ENCODE measurements at places on chromosomes 1 and 21.

- no peak for DNase-seq
These were observed 1389.6 kb downstream of the KCNT2 start for GRCh38 chr1:195218428-195219212.

DNA sequence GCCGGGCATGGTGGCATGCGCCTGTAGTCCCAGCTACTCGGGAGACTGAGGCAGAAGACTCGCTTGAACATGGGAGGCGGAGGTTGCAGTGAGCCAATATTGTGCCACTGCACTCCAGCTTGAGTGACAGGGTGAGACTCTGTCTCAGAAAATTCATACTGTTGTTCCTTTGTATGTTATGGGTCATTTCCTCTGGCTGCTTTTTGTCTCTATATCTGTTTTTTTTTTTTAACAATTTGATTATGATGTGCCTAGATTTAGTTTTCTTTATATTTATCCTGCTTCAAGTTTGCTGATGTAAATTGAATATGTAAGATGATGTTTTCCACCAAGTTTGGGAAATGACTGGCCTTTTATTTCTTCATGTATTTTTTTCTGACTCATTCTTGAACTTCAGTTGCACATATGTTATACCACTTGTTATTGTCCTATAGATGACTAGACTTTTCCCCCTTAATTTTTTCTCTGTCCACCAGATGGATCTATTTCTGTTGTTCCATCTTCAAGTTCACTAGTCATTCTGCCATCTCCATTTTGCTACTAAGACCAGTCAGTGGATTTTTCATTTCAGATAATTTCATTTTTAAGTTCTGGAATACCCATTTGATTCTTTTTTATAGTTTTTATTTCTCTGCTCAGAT, 173.5 kb downstream of the GALNT2 start:
- no peak for DNase-seq

DNA sequence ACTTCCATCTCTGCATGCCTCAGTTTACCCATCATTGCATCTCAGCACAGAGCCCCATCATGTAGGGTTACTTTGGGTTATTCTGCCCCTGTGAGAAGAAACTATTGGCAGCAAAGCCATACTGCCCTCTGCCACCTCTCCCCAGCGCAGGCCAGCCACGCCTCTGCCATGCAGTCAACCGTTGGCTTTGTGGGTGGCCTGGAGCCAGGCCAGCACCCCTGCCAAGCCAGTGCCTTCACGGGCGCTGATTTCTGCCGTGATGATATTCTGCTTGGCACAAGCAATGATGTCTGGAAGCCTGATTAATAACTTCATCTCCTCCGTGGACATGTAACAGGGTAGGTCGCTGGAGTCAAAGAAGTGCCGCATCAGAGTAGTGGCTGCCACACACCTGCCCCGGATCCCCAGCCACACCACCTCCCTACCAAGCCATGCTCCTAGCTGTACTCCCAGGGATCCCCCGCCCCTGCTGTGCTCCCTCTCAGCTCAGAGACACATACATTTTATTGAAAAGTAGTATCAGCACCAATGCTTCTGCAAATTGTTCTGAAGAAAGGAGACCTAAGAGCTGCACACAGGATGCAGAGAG, 15.0 kb upstream of the CEP85 start:
- no peak for DNase-seq

- no peak for DNase-seq
These were observed 1.5 kb downstream of the AJAP1 start for GRCh38 chr1:4655674-4656532.

DNA sequence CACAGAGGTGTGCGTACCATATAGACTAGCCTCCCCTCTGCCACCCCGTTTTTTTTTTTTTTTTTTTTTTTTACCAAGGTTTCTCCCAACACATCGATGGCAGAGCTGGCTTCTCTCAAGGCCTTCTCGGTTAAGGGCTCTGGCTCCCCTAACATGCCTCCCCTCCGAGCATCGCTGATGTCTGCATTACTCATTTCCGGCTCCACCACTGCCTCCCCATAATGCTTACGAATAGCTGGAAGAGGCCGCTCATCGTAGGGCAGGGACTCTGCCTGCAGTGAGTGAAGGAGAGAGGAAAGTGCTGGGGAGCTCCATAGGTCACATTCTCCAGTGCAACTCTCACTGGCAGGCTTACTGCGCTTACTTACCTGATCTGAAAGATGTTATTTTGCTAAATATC, 20.6 kb downstream of the CEP104 start:
- no peak for DNase-seq

- DNase-seq: no peak
These were observed 34.8 kb downstream of the KIAA1614 start for GRCh38 chr1:180947499-180947885.

- DNase-seq: no peak
These were observed 198.2 kb downstream of the ZNF326 start for GRCh38 chr1:90193116-90193515.

- DNase-seq: no peak
These were observed 10.3 kb downstream of the ZYG11A start for GRCh38 chr1:52852854-52853253.

DNA sequence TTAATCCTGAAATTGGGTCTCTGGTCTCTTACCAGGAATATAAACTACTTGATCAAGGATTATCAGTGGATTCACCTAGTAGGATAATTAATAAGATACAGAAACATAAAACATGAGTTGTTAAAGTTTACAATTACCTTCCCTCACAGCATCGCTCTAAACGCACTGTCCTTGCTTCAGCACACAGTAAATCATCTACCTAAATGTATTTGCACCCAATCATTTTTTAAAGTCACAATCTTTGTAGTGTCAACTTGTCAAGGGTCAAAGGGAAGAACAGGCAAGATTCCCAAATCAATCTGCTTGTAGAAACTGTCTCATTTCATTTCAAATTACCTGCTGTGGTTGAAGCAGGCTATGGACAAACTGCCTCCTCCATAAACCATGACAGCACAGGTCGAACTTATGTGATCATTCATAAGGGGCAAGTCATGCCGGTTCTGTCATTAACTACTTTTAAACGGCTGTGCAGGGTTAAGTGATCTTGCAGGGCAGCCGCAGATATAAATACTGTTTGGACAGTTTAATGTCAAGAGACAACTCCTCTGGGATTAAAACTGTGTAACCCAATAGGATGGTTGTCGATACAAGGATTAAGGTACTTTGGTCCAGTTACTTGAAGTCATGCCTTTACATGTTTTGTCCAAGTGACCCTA, 93.6 kb downstream of the ZNF281 start:
- DNase-seq: no peak

DNA sequence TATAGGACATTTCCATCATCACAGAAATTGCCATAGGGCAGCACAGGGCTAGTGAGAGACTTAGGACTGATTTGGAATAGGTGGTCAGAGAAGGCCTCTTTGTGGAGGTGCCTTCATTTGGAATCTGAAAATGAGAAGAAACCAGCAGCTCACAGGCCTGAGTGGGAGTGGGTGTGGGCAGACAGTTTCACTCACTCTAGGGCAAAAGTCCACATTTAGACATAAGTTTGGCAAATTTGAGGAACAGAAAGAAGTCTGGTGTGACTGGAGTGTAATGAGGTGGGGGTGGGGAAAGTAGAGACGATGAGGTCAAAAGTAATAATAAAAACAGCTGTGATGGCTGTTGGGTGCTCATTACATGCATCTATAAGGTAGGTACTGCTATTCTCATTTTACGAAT, 22.4 kb upstream of the BCAR3 start:
- no peak for DNase-seq

GRCh38 chr1:61604261-61604660, 120.7 kb downstream of the TM2D1 start:
- no peak for DNase-seq

- no peak for DNase-seq
These were observed 176.2 kb upstream of the RAB4A start for GRCh38 chr1:229094476-229095311.

- no peak for DNase-seq
These were observed 233.5 kb downstream of the OMA1 start for GRCh38 chr1:58312971-58313563.

GRCh38 chr1:93549811-93550210, 101.9 kb downstream of the FNBP1L start:
- no peak for DNase-seq

DNA sequence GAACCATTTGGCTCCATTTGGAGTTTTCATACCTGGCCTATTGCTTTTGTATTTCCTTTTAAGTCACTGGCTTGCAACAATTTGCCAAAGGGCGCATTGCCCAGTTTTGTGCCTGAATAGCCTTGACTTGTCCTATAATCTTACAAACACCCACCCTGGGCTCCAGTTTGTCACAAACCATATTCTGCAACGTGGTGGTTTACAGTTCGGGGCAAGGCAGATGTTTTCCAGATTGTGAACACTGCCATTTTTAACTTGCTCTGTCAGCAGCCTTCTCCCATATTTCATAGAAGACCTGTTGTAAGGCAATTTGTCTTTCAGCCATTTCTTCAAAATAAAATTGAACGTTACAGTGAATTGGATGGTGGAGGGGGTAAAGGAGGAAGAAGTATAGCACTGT, 53.2 kb upstream of the UBE2U start:
- DNase-seq: no peak

GRCh38 chr1:203425663-203425975, 50.0 kb upstream of the PRELP start:
- DNase-seq: no peak

DNA sequence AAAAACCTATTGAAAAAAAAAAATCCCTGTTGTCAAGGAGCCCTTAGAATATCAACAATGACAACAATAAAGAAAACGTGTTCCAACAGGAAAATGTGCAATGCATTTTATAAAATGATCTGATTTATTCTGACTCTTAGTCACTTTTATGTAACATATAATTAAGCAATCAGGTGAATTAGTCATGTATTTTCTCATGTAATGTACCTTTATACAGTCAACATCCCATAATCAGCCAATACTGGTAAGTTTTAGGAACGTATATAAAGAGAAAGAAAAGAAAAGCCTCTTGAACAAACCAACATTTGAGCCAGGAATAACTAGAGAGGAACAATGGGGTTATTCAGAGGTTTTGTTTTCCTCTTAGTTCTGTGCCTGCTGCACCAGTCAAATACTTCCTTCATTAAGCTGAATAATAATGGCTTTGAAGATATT, at the start of gene CLCA4:
Gene CLCA4 (plus strand): TSS at position 292 of the 435 bp plus-strand sequence. CDS start 42 bp downstream, at position 334.
- no peak for DNase-seq

DNA sequence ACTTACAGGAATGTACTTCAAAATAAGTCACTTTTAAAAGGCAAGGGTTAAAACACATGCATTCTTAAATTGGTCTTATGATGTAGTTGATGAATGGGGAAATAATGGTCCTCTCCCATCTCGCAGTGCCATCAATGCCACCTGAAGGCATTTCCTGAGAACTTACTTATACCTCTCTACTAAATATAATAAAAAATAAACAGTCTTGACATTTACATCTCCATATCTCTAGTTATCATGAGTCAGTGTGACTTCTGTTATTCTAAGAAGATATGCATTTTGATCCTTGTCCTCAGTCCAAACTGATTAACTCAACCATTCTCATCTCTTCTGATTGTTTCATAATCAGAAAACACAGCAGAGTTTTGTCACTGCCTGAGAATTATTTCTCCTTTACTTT, 253.9 kb downstream of the USH2A start:
- DNase-seq: no peak

DNA sequence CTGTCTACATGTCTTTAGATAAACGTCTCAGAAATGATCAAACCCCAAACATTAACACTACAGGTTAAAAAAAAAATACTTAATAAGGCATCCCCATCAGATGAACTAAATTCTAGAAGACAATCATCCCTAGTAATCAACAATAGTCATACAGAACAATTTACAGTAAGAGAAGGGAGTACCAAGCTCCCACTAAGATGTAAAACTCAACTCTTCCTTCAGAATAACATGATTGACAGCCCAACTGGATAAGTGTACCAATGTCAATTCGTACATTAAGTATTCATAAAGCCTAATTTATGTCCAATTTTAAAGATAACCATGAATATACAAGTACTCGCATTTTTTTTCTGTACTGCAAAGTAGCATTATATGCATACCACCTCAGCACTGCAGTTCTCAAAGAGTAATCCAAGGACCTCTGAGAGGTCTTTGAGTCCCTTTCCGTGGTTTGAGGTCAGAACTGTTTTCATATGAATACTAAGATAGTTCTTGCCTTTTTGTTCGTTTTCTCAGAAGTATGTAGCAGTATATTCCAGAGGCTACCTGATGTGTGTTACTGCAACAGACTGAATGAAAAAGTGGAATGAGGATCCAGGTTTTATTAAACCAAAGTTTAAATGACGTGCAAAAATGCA, 6.6 kb downstream of the SCAF4 start:
- no peak for DNase-seq

GRCh38 chr1:150925080-150925479, 1.1 kb upstream of the SETDB1 start:
- no peak for DNase-seq

DNA sequence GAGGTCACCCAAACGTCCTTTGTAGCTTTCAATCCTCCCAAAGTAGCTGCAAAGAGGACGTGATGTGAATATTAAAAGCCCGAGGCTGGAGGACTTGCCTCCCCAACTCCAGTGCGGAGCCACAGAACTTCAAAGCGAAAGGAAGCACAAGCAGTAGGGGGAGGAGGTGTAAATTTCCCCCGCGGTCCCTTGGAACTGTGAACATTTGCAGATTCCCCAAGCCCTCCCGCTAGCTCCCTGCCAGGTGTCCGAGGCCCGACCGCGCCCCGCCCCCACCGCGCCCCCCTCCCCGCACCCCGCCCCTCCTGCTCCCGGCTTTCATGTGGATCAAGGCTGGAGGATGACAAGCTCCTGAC, 41.5 kb upstream of the HAO2 start:
- DNase-seq: no peak

- no peak for DNase-seq
These were observed 3.8 kb upstream of the SAMD13 start for GRCh38 chr1:84297546-84298244.

DNA sequence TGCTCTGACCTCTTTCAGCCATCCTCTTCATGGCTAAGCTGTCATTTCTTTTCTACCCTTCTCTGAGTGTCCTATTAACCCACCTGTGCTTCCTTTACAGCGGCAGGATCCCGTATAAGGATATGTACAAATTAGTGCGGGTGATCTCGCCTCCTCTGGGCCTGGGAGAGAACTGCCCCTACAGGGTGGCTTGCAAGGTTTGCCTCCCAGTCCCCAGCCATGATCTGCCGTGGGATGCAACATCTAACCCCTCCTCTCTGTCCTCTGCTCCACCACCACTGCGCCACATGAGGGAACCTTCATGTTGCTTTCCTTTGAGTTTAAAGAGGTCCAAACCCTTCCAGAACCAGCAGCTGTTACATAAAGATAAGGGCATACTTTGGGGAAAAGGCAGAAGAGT, 282.2 kb downstream of the ZNF648 start:
- no peak for DNase-seq

All from NCI-H1930 (cell line).